ENCODE measurements at places on chromosomes 2 and 18.

GRCh38 chr2:38394903-38395341 lies 17.8 kb upstream of the ATL2 start:
- no peak overlapping the region for H3K4me3 ChIP-seq
- no peaks in the 10 kb centered on the region for H3K36me3 ChIP-seq
- H3K27me3 ChIP-seq = no peaks in the 10 kb centered on the region
- DNase-seq = no peak
- H3K27ac ChIP-seq = no peak overlapping the region

GRCh38 chr2:179141206-179141605 lies 91.3 kb upstream of the CCDC141 start:
- no peak overlapping the region for H3K27ac ChIP-seq
- no peak for DNase-seq
- H3K4me1 ChIP-seq = no peaks in the 10 kb centered on the region
- H3K27me3 ChIP-seq = no peaks in the 10 kb centered on the region

DNA sequence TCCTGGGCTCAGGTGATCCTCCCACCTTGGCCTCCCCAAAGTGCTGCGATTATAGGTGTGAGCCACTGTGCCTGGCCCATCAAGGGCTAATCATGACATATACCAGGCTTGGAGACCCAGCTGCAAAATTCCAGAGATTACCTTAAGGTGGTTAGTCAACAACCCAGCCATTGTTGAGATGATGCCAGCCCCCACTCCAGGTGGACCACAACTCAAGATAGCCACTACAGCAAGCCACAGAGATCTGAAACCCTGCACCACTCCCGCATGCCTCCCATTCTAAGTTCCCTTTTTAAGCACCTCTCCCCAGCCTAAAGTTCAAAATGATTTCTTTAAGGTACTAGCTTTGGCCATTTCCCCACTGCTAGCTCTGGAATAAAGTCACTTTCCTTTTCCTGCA lies 4.6 kb upstream of the CLK1 start:
- no peak overlapping the region for H3K27ac ChIP-seq
- no peak for DNase-seq
- H3K4me1 ChIP-seq = peaks cover 6% of the 10 kb centered on the region
- H3K4me3 ChIP-seq = no peak overlapping the region
- H3K36me3 ChIP-seq = no peaks in the 10 kb centered on the region

GRCh38 chr18:75035928-75036327 lies 173.0 kb downstream of the PTGR3 start:
- H3K4me1 ChIP-seq = no peaks in the 10 kb centered on the region
- no peaks in the 10 kb centered on the region for H3K27me3 ChIP-seq
- H3K27ac ChIP-seq = no peak overlapping the region
- DNase-seq = no peak
- H3K36me3 ChIP-seq = no peaks in the 10 kb centered on the region

DNA sequence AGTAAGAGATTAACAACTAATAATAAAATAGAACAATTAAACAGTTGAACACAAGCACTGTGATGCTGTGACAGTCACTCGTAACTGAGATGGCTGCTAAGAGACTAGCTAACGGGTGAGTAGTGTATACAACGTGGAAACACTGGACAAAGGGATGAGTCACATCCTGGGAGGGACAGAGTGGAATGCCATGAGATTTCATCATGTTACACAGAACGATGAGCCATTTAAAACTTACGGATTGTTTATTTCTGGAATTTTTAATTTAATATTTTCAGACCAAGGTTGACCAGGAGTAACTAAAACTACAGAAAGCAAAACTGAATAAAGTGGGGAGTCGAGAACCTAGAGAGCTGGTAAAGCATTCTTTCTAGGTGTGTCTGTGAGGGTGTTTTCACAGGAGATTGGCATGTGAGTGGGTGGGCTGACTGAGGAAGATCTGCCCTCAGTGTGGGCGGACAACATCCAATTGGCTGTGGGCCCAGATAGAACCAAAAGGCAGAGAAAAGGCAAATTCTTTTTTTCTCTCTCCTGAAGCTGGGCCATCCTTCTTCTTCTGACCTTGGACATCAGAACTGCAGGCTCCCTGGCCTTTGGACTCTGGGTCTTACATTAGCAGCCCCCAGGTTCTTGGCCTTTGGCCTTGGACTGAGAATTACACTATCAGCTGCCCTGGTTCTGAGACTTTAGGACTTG lies 14.6 kb downstream of the TMSB10 start:
- H3K36me3 ChIP-seq = no peaks in the 10 kb centered on the region
- no peak for DNase-seq
- peak overlapping the region; percentile 88 for H3K27ac ChIP-seq
- H3K27me3 ChIP-seq = no peaks in the 10 kb centered on the region
- H3K4me1 ChIP-seq = peaks cover 7% of the 10 kb centered on the region
- H3K4me3 ChIP-seq = no peak overlapping the region

- H3K4me1 ChIP-seq = no peaks in the 10 kb centered on the region
- no peak for DNase-seq
- no peak overlapping the region for H3K27ac ChIP-seq
- H3K27me3 ChIP-seq = no peaks in the 10 kb centered on the region
- H3K36me3 ChIP-seq = no peaks in the 10 kb centered on the region
Observed at GRCh38 chr2:160087854-160088745, 25.7 kb upstream of the PLA2R1 start.

- DNase-seq = no peak
- H3K27me3 ChIP-seq = no peaks in the 10 kb centered on the region
- no peak overlapping the region for H3K27ac ChIP-seq
Observed at GRCh38 chr18:67305466-67305865, 211.1 kb downstream of the DSEL start.

DNA sequence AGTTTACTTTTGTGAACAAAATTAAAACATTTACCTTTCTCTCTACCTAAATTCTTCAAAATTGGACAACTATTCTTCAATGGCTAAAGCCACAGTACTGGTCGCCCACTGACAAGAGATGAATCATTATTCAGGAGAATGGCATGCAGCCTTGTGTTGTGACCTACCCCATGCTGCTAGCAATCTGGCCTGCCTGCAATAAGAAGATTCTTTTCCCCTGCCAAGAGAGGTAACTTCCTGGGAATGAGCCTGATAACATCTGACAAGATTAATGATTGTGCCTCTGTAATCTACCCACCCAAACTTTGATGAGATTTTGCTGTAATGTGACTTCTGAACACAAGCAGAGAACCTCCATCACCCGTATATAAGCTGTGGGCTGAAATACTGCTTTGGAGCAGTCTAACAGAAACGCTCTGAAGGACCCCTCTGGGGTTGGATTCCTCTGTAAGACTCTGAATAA lies 47.0 kb upstream of the ST3GAL5 start:
- no peak overlapping the region for H3K27ac ChIP-seq
- no peaks in the 10 kb centered on the region for H3K4me1 ChIP-seq
- H3K4me3 ChIP-seq = no peak overlapping the region
- DNase-seq = no peak
- no peaks in the 10 kb centered on the region for H3K36me3 ChIP-seq

- H3K4me1 ChIP-seq = peaks cover 3% of the 10 kb centered on the region
- H3K27ac ChIP-seq = no peak overlapping the region
- no peak overlapping the region for H3K4me3 ChIP-seq
- no peaks in the 10 kb centered on the region for H3K27me3 ChIP-seq
Observed at GRCh38 chr2:11993749-11994148, 247.3 kb downstream of the LPIN1 start.

GRCh38 chr2:166610180-166610912 lies 116.3 kb upstream of the SCN7A start:
- no peaks in the 10 kb centered on the region for H3K27me3 ChIP-seq
- H3K4me1 ChIP-seq = no peaks in the 10 kb centered on the region
- H3K36me3 ChIP-seq = no peaks in the 10 kb centered on the region
- no peak overlapping the region for H3K4me3 ChIP-seq

DNA sequence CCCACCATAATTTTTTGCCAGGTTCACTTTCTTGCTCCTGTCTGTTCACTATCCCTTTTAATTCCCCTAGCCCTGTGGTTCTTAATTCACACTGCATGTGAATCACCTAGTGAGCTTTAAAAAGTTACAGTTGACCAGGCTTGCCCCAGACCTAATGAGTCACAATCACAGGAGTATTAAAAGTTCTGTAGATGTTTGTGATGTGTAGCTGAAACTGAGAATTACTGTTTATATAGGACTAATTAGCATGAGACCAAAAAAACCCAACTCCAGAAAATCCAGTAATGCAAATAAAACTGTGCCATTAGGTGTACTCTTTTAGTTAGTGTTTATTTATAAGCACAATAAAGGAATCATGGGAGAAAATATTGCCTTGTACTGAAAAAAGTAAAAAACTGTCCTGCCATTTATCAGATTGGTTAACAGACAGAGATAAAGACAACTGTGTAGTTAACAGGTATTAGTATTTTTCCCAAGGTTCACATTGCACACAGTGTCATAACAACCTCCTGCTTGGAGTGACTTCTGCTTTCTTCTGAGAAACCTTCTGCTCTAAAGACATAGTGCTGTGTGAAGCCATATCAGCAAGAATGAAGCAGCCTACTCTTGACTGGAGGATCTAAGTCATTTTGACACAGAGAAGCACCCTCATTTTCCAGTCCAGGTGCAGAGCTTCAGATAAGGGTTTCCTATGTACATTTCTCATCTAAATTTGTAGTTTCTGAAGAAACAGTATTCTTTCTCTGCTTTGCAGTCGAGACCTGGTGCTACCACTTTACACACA lies 39.0 kb downstream of the VAPA start:
- no peak overlapping the region for H3K27ac ChIP-seq
- H3K4me3 ChIP-seq = no peak overlapping the region
- no peaks in the 10 kb centered on the region for H3K27me3 ChIP-seq
- H3K4me1 ChIP-seq = peaks cover 9% of the 10 kb centered on the region
- DNase-seq = no peak

DNA sequence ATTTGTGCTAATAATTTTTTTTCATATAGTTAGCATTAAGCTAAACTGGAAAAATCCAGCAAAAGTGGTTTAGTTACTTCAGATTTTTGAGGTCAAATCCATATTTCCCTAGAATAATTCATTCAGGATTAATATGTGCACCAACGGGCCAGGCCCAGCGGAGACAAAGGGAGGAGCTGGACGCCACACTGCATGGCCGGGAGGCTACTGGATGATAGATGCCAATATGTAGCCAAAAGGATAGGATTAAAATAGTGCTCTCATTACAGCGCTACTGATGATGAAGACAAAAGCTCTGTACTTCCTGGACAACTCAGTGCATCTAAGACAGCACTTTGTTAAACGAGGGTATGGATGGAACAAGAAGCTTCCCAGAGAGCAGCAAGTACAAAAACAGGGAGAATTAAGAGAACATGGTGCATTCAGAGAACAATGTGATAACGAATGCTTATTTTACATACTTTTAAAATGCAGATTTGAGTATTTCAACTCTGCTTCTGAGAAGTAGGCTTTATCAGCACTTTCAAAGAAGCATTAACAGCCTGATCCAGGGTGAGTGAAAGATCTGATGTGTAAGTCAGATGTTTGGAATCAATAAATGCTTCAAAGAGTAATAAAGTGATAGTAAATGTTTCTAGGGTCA lies 39.8 kb downstream of the PPP4R1 start:
- H3K4me1 ChIP-seq = no peaks in the 10 kb centered on the region
- no peak overlapping the region for H3K27ac ChIP-seq
- no peaks in the 10 kb centered on the region for H3K27me3 ChIP-seq
- no peak for DNase-seq

DNA sequence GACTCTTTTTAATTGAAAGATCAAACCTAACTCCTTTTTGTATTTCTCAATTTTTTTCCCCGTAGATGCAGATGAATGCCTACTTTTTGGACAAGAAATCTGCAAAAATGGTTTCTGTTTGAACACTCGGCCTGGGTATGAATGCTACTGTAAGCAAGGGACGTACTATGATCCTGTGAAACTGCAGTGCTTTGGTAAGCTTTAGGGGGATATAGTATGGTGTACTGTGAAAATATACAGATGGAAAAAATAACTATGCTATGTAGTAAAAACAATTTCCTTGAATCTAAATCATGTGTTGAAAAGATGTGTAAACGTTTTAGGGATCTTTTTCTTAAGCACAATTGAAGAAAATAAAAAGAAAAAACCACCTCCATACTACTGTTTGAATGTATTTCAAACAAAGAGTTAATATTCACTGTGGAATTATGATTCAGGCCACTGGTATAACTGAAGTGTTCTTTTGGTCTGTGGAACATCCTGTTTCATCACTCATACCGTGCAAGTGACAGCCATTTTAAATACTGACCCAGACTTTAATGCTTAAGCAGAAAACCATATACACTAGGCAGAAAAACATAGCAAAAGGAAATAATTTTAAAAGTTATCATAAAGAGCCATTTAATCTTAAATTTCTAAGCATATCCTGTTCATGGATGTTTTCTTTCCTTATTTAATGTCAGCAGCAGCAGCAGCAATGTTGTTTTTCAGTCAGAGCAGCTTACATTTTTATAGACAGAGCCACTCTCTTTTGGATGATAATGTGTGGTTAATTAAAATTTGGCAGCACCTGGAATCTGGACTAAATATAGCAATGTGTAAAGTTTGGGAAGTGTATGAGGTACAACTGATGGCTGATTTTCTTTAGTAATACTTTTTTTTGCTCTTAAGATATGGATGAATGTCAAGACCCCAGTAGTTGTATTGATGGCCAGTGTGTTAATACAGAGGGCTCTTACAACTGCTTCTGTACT lies 112.8 kb upstream of the RASGRP3 start:
- no peak for DNase-seq
- H3K4me1 ChIP-seq = no peaks in the 10 kb centered on the region
- no peaks in the 10 kb centered on the region for H3K36me3 ChIP-seq

- no peak overlapping the region for H3K4me3 ChIP-seq
- no peak for DNase-seq
- no peaks in the 10 kb centered on the region for H3K36me3 ChIP-seq
- no peak overlapping the region for H3K27ac ChIP-seq
Observed at GRCh38 chr2:193808877-193809276, 1614.1 kb upstream of the TMEFF2 start.

GRCh38 chr2:43158259-43158880 lies 68.0 kb downstream of the ZFP36L2 start:
- H3K4me3 ChIP-seq = no peak overlapping the region
- H3K36me3 ChIP-seq = no peaks in the 10 kb centered on the region
- H3K4me1 ChIP-seq = peaks cover 47% of the 10 kb centered on the region
- no peaks in the 10 kb centered on the region for H3K27me3 ChIP-seq

DNA sequence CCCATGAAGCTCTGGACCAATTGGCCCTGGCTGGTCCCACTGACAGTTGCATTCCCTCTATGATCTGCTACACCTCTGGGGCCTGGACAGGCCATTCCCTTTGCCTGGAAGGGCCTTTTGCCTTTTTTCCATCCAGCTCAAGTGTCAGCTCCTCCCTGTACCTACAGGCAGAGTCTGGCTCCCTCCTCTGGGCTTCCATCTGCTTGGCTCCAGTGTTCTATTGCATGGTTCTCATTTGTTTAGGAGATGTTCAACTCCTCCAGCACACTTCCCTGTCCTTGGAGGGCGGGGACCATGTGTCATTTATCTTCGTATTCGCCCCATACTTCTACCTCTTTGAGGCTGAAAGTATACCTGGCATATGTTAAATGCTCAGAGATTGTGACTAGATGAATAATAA lies 61.1 kb downstream of the PRKCE start:
- H3K36me3 ChIP-seq = no peaks in the 10 kb centered on the region
- H3K27ac ChIP-seq = no peak overlapping the region
- peaks cover 3% of the 10 kb centered on the region for H3K4me1 ChIP-seq
- DNase-seq = no peak
